ENCODE measurements at places on chromosomes 2 and 18. TPM values are rescaled to one million over a fixed set of nuclear protein-coding genes. Genes with fewer than 3 reads are reported as not detected.

GRCh38 chr2:180219491-180219890, 212.4 kb upstream of the CWC22 start:
- H3K36me3 ChIP-seq = no peaks in the 10 kb centered on the region
- H3K27me3 ChIP-seq = no peaks in the 10 kb centered on the region
- H3K4me3 ChIP-seq = no peak overlapping the region
- no peaks in the 10 kb centered on the region for H3K4me1 ChIP-seq
- DNase-seq = no peak
- H3K27ac ChIP-seq = no peak overlapping the region

DNA sequence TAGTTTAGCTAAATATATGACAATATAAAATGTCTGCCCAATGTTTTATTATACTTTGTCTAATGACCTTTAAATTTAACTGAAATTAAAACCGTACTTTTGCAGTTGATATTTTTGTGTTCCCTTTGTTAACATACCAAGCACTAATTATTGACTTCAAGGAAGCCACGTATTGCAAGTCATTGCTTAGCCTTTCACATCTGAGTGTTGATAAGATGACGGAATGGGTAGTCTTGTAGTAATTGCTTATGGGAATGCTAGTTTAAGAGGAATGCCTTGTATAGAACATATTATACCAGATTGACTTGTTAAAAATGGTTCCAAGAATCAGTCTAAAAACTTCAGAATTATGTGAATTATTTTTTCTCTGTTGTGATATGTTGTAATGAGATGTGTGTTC, 14.0 kb upstream of the ELAC1 start:
- H3K4me3 ChIP-seq = no peak overlapping the region
- DNase-seq = no peak
- H3K4me1 ChIP-seq = no peaks in the 10 kb centered on the region

GRCh38 chr2:234836271-234836670, 115.5 kb upstream of the SH3BP4 start:
- no peak overlapping the region for H3K4me3 ChIP-seq
- H3K4me1 ChIP-seq = peaks cover 18% of the 10 kb centered on the region

DNA sequence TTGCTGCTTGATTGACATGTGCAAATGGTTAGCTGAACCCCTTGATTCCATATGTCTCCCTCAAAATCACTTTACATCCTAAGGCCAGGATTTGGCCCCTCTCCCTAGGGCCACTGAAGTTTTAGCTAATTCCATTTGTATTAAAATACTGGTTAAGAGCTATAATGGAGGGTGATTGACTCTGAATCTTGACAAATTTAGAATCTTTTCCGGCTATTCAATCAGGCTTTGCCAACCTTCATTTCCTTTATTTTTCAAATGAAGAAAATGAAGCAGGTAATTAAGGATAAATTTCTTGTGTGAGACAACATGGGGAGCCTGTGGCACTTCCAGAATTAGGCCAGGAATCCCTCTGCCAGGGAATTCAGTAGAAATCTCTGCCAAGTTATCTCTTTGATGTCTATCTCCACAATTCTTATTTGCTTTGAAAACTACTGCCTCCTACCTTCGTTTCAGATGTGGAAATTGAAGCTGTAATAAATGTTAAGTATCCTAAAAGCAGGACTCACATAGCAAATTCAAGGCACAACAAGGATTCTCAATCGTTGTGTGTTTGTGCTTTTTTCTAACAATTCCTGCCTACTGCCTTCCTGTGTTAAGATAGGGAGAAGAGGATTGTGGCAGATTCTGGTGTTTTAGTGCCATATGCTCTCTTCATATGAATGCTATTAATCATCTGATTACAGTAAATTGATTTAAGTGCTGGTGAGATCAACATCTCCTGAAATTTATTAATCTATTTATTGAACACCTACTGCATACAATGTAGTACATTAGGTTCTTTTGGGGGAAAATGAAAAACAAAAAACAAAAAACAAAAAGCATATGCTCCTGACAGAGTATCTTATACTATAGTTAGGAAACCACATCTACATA, 47.8 kb upstream of the MAP4K3 start:
- no peaks in the 10 kb centered on the region for H3K36me3 ChIP-seq
- peak overlapping the region; percentile 81 for H3K27ac ChIP-seq
- H3K4me3 ChIP-seq = no peak overlapping the region
- H3K4me1 ChIP-seq = peaks cover 58% of the 10 kb centered on the region
- H3K27me3 ChIP-seq = no peaks in the 10 kb centered on the region

DNA sequence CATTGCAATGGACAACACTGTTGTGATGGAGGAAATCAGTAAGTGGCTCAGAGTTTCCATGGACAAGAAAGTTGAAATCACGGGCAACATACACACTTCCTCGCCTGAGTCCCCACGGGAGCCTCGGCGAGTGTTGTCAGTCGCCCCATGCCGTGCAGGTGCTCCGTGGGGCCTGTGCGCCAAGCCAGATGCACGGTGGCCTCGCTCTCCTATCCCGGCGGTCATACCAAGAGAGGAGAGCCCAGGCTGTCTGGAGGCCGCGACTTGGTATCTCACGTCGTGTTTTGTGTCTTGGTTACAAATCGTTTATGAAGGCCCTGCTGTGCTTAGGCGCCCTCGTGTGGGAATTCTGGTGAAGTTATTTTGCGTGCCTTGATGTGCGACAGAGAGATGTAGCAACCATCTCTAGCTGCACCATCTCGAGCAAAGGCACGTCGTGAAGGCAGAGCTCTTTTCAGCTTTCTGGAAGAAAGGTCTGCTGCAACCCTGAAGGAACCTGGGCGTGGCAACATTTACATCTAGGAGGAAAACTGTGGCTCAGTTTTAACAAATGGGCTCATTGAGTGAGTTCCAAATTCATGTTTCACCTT, 21.8 kb downstream of the ATG4B start:
- no peak overlapping the region for H3K27ac ChIP-seq
- no peaks in the 10 kb centered on the region for H3K4me1 ChIP-seq
- no peaks in the 10 kb centered on the region for H3K27me3 ChIP-seq
- H3K36me3 ChIP-seq = peaks cover 12% of the 10 kb centered on the region
- H3K4me3 ChIP-seq = no peak overlapping the region

- no peaks in the 10 kb centered on the region for H3K27me3 ChIP-seq
- H3K36me3 ChIP-seq = no peaks in the 10 kb centered on the region
- H3K4me1 ChIP-seq = peaks cover 4% of the 10 kb centered on the region
Observed at GRCh38 chr2:182672466-182673165, 43.4 kb upstream of the DNAJC10 start.

- no peaks in the 10 kb centered on the region for H3K4me1 ChIP-seq
- H3K27ac ChIP-seq = no peak overlapping the region
- no peaks in the 10 kb centered on the region for H3K36me3 ChIP-seq
- H3K27me3 ChIP-seq = peaks cover 2% of the 10 kb centered on the region
- no peak overlapping the region for H3K4me3 ChIP-seq
Observed at GRCh38 chr2:96092573-96092877, 23.8 kb downstream of the ADRA2B start.

DNA sequence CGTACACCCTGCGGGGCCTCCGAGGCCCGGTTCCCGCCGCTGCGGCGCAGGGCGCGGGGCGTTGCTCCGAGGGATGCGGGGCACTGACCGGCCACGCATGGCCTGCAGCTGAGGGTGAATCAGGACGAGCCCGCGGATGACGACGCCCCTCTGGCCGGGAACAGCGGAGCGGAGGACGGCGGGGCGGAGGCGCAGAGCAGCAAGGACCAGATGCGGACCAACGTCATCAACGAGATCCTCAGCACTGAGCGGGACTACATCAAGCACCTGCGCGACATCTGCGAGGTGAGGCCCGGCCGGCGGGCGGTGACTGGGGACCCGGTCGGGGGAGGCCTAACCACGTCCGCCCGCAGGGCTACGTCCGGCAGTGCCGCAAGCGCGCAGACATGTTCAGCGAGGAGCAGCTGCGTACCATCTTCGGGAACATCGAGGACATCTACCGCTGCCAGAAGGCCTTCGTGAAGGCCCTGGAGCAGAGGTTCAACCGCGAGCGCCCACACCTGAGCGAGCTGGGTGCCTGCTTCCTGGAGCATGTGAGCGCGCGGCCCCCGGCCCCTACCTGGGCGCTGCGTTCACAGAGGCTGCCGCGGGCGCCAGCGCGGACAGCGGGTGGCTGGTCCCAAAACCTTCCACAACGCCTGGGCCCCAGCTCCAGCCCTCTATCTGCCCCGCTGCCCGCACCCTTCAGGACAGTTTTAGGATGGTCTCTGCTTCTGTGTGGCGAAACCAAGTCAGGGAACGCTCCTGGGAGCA, 53.2 kb downstream of the FAM168B start:
- H3K36me3 ChIP-seq = no peaks in the 10 kb centered on the region
- peaks cover 48% of the 10 kb centered on the region for H3K27me3 ChIP-seq
- no peak overlapping the region for H3K4me3 ChIP-seq
- H3K4me1 ChIP-seq = no peaks in the 10 kb centered on the region
- H3K27ac ChIP-seq = no peak overlapping the region

GRCh38 chr2:10520926-10521325, 72.8 kb upstream of the ODC1 start:
- DNase-seq = no peak
- H3K4me3 ChIP-seq = no peak overlapping the region
- H3K4me1 ChIP-seq = no peaks in the 10 kb centered on the region

Gene TCF4
- total RNA-seq = 374 TPM

Gene CCDC178
- 0.80 TPM for total RNA-seq

Gene NAT8
- total RNA-seq = not detected
